NCI-H187 (cell line): ENCODE measurements at places on chromosomes 6 and 20.

DNA sequence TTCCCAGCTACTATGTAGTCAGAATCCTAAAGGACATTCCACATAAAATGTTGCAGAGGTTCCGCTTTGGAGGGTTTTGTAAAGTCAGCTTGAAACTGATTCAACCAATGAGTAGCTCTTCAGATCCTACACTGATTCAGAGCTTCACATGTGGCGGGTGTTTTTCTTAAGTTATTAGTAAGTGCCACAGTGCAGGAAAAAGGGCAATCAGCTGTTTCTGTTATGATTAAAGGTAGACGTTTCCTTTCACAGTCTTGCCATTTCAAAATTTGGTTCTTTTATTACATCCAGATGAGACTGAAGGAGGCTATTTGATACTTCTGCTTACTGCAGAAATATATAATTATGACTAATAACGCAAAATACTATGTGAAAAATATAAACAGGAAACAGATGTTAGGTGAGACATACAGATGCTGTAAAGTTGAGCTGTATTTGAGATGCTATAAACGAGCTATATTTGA, 443.9 kb downstream of the CDKAL1 start:
- no peak for DNase-seq

- no peak for DNase-seq
Measured at GRCh38 chr6:22880686-22881433, 311.5 kb downstream of the HDGFL1 start.

DNA sequence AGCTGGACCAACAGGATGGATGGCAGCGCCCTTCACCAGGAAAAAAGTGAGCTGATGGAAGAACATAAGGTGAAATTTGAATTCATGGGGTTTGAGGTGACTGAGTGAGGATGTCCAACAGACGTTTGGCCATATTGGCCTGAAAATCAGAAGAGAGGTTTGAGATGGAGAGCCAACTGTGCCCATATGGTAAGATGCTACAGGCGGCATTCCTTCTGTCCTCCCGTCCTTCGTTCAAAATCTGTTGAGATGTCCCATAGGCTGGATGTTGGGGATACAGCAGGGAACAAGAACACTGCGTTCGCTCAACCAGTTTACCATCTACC, 468 bp upstream of the CMTR1 start:
- DNase-seq = no peak

GRCh38 chr20:22531056-22531615, 53.2 kb downstream of the FOXA2 start:
- no peak for DNase-seq

GRCh38 chr20:61041481-61041880, 210.6 kb upstream of the CDH4 start:
- DNase-seq = no peak

DNA sequence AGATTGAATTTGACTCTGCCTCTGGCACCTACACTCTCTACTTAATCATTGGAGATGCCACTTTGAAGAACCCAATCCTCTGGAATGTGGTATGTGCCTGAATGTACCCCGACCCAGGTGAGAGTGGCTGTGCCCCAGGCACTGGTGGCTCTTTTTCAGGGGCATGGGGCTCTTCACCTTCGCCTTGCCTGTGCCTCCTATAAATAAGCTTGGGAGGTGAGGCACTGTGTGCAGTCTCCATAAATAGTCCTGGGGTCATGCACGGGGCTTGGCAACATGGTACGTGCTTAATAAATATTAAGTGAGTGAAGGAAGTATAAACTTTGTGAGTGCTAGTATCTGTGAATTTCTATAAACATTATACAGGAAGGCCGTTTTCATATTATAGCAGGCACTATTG, 33.0 kb downstream of the GHRH start:
- no peak for DNase-seq
